Immature natural killer cell (primary cell): ENCODE measurements at places on chromosomes 11 and 22. TPM values are rescaled to one million over a fixed set of nuclear protein-coding genes. Genes with fewer than 3 reads are reported as not detected.
A peak's percentile ranks its signal among the peaks of the same experiment; 100 is the strongest.

DNA sequence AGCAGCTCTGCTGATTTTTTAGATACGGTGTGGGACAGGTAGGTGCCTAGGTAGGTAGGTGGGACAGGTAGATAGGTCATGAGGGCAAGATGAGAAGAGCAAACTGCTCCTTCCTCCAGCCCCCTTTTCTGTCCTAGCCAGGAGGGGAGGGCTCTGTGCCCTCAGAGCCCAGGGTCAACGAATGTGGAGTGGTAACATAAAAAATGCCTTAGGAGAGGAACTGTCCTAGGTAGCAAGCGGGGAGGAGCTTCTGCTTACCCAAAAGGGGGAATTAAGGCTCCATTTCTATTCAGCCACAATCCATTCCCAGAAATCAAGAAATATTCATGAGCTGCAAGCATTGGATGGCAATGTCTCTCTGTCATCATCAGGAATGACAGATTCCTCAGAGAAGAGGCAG lies 234.8 kb downstream of the GRIK4 start:
- H3K36me3 ChIP-seq: no peaks in the 10 kb centered on the region
- peaks cover 5% of the 10 kb centered on the region for H3K27me3 ChIP-seq
- no peak overlapping the region for H3K27ac ChIP-seq
- peaks cover 10% of the 10 kb centered on the region for H3K4me1 ChIP-seq
- no peak for DNase-seq
- H3K4me3 ChIP-seq: no peak overlapping the region

CSNK2A3 gene
- polyA plus RNA-seq: 0.85 TPM

DNA sequence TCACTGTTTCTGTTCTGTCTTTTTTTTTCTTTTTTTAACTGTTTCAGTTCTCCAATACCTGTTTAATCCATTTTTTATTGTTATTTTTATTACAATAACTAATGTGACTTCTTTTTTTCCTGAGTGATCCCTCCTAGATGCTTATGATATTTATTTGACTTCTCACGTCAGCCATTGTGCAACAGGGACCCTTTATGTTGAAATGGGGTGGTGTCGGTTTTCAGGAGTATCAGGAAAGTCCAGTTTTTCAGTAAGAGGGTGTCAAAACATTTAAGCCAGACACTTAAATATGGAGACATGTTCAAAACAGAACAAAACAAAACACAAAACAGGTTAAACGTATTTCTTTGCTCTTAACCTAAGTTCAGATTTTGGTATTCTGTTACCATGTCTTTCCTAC lies 418.8 kb downstream of the DYNC2H1 start:
- H3K27ac ChIP-seq: no peak overlapping the region
- H3K4me3 ChIP-seq: no peak overlapping the region
- H3K36me3 ChIP-seq: no peaks in the 10 kb centered on the region
- DNase-seq: no peak
- H3K27me3 ChIP-seq: peaks cover 9% of the 10 kb centered on the region

- no peaks in the 10 kb centered on the region for H3K36me3 ChIP-seq
- DNase-seq: no peak
- no peak overlapping the region for H3K27ac ChIP-seq
These were observed 69.1 kb upstream of the AKIP1 start for GRCh38 chr11:8841899-8842298.

LMNTD2 gene
- 0.66 TPM for polyA plus RNA-seq

CTTN gene
- polyA plus RNA-seq: not detected

DNA sequence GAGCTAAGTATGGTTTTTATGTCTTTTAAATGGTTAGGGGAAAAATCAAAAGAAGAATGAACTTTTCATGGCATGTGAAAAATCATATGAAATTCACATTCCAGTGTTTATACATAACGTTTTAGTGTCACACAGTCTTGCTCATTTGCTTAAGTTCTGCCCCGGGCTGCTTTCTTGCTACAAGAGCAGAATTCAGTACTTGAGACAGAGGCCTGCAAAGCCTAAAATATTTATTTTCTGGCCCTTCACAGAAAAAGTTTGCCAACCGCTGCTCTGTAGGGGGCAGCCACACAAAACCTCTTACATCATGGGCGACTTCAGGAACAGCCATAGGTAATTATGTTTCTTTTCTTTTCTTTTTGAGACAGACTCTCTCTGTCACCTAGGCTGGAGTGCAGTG lies 1.0 kb upstream of the ATG2A start:
- H3K4me3 ChIP-seq: peak overlapping the region; percentile 96
- no peaks in the 10 kb centered on the region for H3K36me3 ChIP-seq
- H3K27me3 ChIP-seq: peaks cover 6% of the 10 kb centered on the region
- H3K4me1 ChIP-seq: peaks cover 32% of the 10 kb centered on the region
- no peak for DNase-seq

FANCF gene
- 3.6 TPM for polyA plus RNA-seq
